ENCODE measurements at places on chromosomes 2 and 18. TPM values are rescaled to one million over a fixed set of nuclear protein-coding genes. Genes with fewer than 3 reads are reported as not detected.

DSC3 gene
- 1.7 TPM for polyA plus RNA-seq

TTR gene
- polyA plus RNA-seq = 0.82 TPM

PRSS56 gene
- not detected for polyA plus RNA-seq

ELOA2 gene
- not detected for polyA plus RNA-seq

Data from urinary bladder (tissue), 4 donors.